HL-60 (cell line): ENCODE measurements at places on chromosomes 13 and 19.

DNA sequence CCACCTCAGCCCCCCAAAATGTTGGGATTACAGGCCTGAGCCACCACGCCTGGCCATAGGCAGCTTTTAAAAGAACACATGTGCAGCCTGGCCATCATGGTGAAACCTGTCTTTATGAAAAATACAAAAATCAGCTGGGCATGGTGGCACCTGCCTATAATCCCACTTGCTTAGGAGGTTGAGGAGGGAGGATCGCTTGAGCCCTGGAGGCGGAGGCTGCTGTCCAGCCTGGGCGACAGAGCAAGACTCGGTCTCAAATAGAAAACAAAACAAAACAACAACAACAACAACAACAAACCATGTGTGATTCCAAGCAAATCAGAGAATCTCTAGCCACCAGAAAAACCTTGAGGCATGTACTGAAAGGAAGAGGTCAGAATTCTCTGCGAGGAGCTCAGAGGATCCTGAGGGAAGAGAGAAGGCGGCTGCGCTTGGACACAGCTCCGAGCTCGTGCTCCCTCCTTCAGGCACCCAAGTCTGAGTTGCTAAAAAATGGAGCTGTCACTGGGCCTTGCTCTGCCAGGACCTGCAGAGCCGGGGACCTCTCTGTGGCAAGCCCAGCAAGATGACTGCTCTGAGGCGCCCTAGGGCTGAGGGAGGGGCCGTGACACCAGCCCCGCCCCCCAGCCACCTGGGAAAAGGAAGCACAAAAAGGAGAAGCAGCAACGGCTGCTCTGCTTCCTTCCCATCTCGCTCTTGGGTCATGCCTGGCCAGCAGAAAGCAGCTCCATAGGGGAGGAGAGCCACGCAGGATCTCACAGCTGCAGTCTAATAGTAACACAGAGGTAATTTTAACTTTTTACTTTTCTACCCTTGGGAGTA, at the start of gene ARL11:
Gene ARL11, plus strand, starts transcription at position 677 of the 822 bp plus-strand sequence. CDS start 1,941 bp downstream, outside the sequence.
- DNase-seq, result peak; percentile 81

- no peak for DNase-seq
These were observed 1.1 kb upstream of the PRKCG start for GRCh38 chr19:53880711-53881481.

GRCh38 chr13:75704194-75704926, 68.2 kb downstream of the LMO7 start:
- DNase-seq, result no peak

DNA sequence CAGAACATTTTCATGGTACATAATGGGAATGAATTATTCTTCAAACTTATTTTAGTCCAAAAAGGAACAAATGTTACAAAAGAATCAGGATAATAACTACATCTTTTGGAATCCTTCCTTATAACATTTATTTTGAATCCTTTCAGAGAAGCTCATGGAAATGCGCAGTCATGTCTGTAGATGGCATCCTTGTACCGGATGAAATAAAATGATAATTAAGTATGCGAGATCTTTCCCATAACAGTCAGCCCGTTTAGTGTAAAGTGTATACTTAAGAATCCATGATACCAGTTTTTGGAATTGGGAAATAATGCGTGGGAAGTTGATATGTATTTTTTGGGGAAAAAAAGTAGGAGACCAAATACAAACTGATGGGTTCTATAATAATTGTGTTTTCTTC, 418.8 kb downstream of the GPC5 start:
- no peak for DNase-seq

GRCh38 chr13:39737047-39737446, 81.6 kb downstream of the COG6 start:
- DNase-seq, result no peak

GRCh38 chr19:782185-782877, 14.9 kb upstream of the PTBP1 start:
- DNase-seq, result no peak

- DNase-seq, result no peak
These were observed 17.5 kb downstream of the FCGBP start for GRCh38 chr19:39916851-39917396.

- DNase-seq, result no peak
These were observed 146.9 kb downstream of the KDM4B start for GRCh38 chr19:5115771-5116202.

DNA sequence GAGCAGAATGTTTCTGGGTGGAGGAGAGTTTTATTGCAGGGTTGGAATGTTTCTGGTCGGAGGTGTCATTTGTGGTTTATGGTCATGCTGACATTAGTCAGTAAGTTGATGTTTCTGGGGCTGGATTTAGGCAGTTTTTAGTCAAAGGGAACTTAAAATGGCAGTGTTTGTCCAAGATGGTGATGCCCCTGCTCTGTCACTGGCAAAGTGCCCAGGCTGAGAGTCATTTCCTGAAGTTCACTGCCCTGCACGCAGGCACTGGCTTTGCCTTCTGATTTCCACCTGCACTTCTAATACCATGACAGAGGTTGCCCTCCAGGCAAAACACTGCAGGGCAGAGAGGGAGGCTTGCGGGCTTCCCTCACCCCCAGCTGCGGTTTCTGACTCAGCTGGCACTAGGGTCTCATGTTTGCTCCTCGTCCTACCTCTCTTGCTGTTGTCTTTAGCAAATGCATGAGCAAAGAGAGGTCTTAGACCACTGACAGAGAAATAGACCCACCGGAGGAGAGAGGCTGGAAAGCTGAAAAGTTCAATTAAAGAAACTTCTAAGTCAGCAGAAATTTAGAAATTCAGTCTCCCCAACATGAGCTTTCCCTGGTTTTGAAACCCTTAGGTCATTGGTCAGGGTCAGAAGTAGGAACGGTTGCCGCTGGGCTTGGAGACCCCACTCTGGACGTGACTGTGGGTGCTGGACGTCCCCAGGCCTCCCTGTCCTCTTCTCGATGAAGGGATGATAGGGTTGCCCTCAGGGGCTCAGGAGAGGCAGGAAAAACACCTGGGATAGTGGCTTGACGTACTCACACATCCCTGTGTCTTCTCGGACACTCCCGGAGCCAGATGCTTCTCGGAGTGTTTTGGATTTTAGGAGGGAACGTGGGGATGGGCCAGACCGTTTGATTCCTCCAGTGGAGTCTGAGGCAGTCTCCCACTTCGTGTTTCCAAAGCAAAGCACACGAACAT, 26.3 kb downstream of the TMEM255B start:
- DNase-seq, result peak; percentile 32

GRCh38 chr19:12992729-12993128, 2.5 kb upstream of the NFIX start:
- no peak for DNase-seq

DNA sequence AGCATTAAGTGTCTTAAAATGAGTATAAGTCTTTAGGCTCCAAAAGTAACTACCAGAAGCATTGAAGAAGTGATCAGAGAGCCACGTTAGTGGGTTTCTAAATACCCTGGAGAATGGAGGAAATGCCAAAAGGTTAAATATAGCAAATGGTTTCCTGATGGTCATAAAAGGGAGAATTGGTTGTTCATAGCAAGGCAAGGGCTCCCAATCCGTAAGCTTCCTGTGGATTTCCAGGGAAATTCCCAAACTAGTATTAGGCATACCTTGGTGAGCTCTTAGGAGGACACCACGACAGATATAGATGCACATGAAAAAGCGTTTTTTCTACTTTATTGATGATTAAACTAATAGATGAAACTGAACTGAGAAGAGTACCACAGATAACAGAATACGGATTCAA, 410.9 kb downstream of the FOXO1 start:
- no peak for DNase-seq

- DNase-seq, result no peak
These were observed 101.2 kb downstream of the WASF3 start for GRCh38 chr13:26658448-26659385.

- no peak for DNase-seq
These were observed 62.8 kb upstream of the DOCK9 start for GRCh38 chr13:99040536-99041131.

DNA sequence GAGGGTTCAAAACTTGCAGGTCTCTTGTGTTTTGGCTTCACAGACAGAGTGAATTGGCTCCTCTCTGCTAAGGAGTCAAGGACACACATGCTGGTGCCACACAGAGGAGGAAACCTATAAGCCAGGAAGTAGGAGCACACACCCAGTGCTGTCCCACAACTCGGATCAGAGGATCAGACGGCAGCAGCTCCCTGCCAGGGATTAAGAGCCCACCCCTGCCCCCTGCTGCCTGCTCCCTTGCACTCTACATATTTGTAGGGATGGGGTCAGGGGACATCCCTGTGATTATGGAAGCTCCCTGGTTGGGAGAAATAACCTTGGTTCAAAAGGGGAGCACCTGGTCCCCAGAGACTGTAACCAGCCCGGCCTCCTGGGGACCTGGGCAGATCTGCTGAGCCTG, 77.5 kb upstream of the CLDN10 start:
- no peak for DNase-seq

DNA sequence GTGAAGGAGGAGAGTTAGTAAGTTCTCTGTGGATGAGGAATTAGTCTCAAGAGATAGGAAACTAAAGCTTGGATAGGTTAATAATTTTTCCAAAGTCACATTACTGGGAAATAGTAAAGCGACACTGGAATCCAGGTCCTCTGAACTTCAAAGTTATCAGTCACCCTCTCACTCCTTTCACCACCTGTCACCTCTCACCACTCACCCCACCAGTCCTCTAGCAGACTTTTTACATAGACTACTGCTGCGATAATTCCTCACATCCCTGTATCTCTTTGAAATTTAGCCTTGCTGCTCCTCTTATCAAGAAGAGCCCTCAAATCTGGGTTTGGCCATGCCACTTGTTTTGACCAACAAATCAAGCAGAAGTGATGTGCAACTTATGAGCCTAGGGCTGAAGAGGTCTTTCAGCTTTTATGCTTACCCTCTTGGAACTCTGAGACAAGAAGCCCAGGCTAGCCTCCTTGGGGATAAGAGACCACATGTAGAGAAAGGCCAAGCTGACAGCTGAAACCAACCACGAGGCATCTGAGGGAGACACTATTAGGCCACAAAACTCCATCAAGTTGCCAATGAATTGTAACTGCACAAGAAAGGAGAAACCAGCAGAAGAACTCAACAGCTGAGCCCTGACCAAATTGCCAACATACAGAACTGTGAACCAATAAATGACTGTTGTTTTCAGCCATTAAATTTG, 41.2 kb downstream of the STARD13 start:
- no peak for DNase-seq

- DNase-seq, result peak; percentile 23
These were observed 692 bp downstream of the ZNF234 start for GRCh38 chr19:44142059-44142433.

DNA sequence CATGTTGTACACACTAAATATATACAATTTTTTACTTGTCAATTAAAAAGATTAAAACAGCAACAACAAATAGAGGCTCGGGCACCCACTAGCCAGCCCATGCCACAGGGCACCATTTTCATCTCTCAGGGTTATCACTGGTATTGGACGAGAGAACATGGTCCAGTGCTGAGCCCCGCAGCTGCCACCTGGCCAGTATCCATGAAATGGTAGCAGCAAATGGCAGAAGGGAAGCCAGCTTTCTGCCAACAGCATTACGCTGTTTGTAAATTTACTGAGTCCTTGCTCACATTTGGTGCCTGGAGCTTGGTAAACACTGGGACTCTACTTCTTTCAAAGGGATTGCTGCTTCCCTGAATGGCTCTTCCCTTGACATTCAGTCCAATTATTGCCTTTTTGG, 87.9 kb upstream of the WASF3 start:
- DNase-seq, result no peak

DNA sequence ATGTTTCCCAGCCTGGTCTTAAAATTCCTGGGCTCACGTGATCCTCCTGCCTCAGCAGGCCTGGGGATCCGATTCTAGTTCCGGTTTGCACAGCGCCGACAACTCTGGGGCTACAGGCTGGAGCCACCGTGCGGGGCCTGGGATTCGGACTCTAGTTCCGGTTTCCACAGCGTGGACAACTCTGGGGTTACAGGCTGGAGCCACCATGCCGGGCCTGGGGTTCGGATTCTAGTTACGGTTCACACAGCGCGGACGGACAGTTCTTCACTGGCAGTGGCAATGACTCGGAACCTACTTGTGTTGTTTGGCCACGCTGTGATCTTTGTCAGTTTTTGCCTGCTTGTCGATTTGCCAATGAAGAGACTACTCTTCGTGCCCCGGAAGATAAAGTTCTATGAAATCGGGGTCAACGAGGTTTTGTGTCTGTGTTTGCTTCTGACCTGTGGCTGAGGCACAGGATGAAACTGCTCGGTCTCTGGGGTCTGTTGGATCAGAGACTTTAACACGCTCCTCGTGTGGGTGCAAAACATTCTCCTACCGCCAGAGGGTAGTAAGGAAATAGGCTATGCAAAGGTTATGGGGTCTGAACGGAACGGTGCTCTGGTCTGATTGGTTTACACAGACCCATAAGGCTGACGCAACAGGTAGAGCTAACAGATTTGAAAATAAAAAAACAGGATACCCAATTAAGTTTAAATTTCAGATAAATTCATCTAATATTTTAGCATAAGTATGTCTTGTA, 12.1 kb upstream of the ZSCAN1 start:
- DNase-seq, result no peak

DNA sequence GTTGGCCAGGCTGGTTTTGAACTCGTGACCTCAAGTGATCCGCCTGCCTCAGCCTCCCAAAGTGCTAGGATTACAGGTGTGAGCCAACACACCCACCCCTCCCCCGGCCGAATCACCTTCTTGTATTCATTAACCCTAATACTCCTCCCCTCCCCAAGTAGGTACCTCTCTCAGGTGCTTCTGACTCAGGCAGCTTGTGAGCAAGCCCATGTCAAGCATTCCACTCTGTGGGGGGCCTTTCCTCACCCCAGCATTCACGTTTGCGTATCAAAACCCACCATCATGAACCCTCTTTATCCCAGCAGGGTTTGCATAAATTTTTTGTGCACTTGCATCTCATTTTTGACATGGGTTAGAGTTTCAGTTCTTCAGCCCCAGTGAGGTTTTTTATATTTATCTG, 23.6 kb upstream of the RFXAP start:
- no peak for DNase-seq

- no peak for DNase-seq
These were observed 3.7 kb upstream of the ARHGAP45 start for GRCh38 chr19:1063030-1063908.

DNA sequence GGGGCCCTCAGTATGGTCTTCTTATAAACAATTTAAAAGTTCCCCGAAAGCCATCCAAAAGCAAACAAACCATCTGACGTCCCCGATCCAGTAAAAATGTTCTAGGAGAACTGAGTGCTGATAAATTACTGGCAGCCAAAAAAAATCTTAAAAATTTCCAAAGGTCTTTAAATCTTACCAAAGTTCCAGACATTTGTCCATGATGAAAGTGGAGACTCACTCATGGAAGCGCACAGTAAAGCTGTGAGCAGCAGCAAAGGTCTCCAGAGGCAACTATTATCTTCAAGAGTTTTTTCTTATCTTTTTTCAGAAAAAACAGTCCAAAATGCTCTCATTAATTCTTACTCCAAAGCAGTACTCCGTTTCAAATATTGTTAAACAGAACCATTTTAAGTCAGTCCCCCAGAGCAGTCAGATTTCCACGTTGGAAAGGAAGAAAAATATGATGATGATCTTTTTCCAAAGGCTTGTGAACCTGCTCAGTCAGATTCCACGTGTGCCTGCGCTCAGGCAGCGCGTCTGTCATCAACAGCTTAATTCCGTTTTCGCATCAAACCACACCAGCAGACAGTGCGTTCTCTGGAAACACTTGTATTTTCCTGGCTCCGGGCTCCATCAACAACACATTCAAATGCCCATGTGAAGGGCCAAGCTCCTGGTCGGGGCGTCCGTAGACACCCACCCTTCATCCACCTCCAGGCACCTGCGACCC, 85.4 kb downstream of the COL4A1 start:
- no peak for DNase-seq

GRCh38 chr13:46571909-46572595, 19.1 kb downstream of the LRCH1 start:
- DNase-seq, result no peak
